NCI-H2171 (cell line): ENCODE measurements at places on chromosomes 3 and 15.

- DNase-seq: no peak
Measured at GRCh38 chr3:4601892-4602291, 108.7 kb downstream of the ITPR1 start.

DNA sequence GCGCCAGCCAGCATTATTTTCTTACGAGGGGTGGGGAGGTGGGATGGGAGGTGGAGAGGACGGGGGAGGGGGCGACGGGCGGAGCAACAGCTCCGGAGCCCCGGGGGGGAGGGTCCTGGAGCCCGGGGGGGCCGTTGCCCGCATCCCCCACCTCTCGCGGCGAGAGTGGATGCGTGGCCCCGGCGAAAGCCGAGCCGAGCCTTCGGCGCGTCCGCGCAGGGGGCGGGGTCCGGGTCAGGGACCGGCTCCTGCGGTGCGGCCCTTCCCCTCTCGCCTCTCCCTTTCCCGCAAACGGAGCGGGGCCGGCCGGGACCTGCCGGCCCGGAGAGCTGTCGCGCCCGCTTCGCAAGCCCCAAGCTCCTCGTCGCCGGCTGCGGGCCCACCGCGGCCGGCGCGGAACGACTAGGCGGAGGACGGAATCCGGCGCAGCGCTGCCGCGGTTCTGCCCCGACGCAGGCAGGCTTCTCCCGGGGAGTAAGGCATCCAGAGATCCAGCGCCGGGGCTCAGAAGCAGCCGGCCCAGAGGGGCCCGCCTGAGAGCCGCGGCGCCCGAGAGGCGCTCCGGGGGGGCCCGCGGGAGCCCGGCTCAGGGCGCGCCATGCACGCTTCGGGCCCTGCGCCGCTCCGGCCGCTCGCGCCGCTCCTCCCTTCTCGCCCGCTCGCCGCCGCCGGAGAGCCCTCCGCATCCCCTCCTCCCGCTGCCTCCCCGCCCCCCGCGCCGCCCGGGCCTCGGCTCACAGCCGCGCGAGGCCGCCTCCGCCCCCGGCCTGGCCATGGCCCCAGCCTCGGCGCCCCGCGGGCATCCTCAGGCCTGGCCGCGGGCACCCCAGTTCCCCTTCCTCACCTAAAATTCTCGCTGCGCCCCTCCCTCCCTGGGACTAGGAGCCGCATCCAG, 459 bp upstream of the ADCY5 start:
- DNase-seq: no peak

GRCh38 chr15:61715082-61715481, 345.2 kb downstream of the VPS13C start:
- DNase-seq: no peak

GRCh38 chr3:976006-976405, 116.8 kb upstream of the CNTN6 start:
- no peak for DNase-seq

- DNase-seq: no peak
Measured at GRCh38 chr15:33865416-33865815, 102.9 kb upstream of the CHRM5 start.

GRCh38 chr3:149723781-149724180, 28.5 kb downstream of the COMMD2 start:
- no peak for DNase-seq

DNA sequence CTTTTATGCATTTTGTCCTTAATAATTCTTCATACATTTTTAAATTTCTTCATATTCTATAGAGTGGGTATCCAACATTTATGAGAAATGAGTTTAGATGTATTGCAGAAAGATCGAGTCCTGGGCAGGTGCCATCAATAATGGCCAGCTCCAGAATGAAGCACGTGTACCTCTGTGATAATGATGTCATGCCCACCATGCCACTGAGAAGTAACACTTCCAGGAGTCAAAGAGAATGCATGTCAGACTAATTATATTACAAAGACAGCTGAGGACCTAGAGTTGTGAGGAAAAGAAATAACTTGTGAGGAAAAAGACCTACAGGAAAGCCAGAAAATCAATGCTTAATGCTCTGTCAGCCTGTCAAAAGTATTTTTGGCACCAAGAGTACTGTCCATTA, 157.4 kb upstream of the P2RY1 start:
- DNase-seq: no peak

DNA sequence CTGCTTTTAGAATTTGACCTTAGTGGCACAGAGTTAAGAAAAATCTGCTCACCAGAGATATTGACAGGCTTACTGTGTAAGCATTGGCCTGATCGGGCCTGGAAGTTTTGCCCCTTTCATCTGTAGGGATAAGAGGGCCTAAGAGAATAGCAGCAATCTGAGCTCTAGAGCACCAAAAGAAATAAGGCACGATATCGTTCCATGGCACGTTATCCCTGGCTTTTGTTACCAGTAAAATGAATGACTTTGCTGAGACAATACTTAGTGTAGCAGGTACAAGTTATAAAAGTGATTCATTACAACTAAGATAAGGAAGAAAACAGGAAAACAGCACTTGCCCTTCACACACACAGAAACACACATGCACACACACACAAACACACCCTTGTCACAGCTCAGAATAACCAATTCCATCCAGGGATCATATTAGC, 5.0 kb downstream of the THBS1 start:
- DNase-seq: no peak

DNA sequence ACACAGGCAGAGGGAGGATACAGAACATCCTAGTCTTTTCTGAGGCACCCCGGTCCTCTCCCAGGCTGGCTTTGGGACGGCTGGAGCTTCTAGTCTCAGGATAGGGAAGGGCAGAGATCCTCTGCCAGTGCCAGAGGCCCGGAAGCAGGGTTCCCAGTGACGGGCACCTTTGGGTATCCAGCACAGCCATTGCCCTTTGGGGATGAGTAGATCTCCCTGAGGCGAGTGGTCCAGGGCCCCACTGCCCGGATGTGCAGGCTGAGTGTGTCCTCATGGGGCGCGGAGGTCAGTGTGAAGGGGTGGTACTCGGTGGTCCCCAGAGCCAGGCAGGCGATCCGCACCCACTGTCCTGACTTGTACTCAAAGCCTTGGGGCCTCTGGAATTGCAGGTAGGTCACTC, 18.3 kb downstream of the DUOX2 start:
- DNase-seq: no peak

DNA sequence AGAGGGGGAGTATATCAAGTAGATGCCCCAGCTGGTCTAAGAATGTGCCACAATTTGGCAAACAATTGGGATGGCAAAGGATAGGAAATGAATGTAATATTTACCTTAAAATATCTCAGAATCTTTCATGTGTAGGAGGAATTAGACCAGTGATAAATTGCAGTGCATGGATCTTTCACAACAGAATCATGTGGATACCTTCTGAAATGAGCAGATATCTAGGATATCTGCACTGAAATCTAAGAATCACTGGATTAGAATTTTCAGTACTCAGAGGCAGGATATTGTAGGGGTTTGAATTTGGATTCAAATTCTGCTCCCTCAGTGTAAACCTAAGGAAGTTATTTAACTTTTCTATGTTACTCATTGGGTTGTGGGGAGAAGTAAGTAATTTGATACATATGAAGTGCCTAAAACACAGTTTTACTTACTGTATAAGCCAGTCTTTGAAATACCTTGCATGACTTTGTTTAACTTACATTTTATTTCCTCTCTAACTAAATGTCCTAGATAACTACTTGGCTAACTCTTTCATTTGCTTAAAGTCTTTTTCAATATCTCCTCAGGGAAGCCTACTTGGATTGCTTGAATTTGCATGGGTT, 8.8 kb downstream of the IL1RAP start:
- DNase-seq: no peak

- DNase-seq: no peak
Measured at GRCh38 chr3:130014526-130014925, 40.0 kb downstream of the TRH start.

DNA sequence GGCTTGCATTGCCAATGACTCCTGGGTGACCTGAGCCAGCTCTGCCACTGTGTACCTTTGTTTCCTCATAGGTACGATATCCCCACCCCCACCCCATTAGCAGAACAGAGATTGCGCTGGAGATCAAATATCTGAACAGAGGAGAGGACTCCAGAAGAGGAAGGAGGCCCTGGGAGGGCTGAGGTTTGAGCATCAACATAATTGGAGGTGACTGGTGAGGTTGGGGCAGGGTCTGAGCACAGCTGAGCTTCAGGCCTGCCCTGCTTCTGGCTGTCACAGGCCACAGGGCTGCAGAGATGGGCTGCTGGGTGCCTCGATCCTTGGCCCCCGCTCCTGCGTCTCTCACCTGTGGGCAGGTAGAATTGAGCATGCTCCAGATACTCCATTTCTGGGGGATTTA, 21.3 kb upstream of the CACNA2D2 start:
- no peak for DNase-seq

GRCh38 chr3:138081371-138082084, 33.9 kb downstream of the DZIP1L start:
- no peak for DNase-seq

DNA sequence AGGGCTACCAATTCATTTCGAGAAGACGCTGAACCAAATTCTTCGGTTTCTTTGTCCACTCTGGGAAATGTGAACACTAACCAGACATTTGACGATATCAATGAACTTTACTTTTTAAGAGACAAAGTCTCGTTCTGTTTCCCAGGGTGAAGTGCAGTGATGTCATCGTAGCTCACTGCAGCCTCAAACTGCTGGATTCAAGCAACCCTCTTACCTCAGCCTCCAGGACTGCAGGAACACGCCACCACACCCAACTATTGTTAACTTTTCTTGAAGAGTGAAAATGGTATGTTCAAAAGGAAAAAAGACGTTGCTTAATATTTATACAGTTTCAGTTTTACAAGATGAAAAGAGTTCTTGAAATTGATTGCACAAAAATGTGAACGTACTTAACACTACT, 30.6 kb downstream of the MB21D2 start:
- DNase-seq: no peak

DNA sequence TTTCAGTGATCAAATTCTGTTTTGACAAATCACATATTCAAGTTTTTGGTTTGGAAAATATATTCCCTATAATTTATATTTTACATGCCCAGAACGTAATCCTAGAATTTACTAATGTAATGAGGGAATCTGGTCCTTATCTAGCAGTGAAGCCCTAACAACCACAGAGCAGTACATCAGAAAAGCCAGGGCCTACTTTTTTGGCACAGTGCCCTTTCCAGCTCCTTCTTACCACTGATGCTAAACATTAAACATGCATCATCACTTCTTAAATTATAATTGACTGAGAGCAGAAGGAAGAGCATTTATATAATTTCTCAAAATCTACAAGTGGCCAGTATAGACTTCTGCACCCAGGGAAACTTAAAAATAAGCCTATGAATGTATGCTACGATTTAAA, 66.7 kb downstream of the FBXL22 start:
- DNase-seq: no peak

GRCh38 chr15:66743703-66744536, 41.9 kb downstream of the SMAD6 start:
- no peak for DNase-seq

GRCh38 chr3:184620475-184621119, 59.0 kb downstream of the EPHB3 start:
- no peak for DNase-seq

DNA sequence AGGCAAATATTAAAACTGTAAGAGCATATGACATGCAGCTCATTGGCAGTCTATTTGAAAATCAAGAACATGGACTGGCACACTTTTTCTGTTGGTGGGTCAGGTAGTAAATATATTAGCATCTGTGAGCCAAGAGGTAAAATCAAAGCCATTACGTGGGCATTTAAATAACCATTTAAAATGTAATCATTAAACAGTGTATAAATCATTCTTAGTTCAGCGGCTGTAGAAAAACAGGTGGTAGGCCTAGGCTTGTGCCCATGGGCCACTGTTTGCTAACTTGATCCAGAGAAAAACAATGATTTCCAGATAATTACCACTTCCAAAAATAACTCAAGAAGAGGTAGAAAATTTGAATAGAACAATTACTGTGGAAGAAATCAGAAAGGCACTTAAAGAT, 105.1 kb downstream of the CHST2 start:
- no peak for DNase-seq

DNA sequence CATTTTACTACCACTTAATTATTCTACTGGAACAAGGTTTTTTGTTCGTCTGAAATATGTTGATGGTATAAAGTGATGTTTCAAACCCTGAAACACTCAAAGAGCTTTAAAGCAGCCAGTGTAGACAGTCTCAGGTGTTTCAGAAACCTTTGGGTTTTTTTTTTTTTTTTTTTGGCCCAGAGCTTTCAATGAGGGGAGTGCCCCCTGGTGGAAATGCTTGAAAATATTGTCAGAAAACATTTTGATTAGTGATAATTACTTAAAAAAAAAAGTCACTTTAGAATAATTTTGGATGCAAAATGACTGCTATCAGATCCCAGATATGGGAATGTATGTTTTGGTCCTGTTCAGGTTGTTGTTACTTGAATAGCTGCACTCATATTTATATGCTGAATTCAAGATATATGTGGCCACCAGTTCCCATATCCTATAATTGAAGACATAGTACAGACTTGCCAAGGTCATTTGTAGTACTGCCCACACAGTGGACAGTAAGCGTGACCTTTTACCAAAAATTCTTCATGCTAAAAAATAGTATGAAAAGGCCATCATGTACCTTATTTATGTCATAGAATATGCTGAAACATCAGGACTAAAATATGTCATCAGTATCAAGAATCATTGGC, 35.9 kb downstream of the SATB1 start:
- peak; percentile 13 for DNase-seq

- peak; percentile 13 for DNase-seq
Measured at GRCh38 chr15:29268706-29269484, 727 bp downstream of the NSMCE3 start.

- DNase-seq: no peak
Measured at GRCh38 chr15:98860281-98861041, 147.1 kb downstream of the PGPEP1L start.

DNA sequence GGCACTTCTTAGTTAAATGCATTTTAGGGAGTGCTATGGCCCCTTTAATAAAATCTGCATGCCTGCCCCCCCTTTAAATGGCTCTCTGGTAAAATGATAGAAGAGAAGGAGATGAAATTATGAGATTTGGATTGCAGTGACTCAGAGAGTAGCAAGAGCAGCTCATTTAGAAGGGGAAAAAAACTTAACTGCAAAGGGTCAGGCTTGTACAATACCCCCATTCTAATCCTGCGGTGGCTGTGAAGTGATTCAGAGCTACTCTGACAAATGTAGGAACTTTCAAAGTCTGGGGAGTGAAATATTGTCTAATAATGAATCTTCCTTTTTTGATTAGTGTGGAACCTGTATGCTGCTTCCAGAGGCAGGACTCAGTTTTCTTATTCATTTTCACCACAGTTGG, 44.1 kb upstream of the TBC1D23 start:
- no peak for DNase-seq

GRCh38 chr3:154013736-154014135, 107.5 kb upstream of the ARHGEF26 start:
- DNase-seq: no peak
